ENCODE measurements at places on chromosomes 6 and 20. TPM values are rescaled to one million over a fixed set of nuclear protein-coding genes. Genes with fewer than 3 reads are reported as not detected.
A peak's percentile ranks its signal among the peaks of the same experiment; 100 is the strongest.

DNA sequence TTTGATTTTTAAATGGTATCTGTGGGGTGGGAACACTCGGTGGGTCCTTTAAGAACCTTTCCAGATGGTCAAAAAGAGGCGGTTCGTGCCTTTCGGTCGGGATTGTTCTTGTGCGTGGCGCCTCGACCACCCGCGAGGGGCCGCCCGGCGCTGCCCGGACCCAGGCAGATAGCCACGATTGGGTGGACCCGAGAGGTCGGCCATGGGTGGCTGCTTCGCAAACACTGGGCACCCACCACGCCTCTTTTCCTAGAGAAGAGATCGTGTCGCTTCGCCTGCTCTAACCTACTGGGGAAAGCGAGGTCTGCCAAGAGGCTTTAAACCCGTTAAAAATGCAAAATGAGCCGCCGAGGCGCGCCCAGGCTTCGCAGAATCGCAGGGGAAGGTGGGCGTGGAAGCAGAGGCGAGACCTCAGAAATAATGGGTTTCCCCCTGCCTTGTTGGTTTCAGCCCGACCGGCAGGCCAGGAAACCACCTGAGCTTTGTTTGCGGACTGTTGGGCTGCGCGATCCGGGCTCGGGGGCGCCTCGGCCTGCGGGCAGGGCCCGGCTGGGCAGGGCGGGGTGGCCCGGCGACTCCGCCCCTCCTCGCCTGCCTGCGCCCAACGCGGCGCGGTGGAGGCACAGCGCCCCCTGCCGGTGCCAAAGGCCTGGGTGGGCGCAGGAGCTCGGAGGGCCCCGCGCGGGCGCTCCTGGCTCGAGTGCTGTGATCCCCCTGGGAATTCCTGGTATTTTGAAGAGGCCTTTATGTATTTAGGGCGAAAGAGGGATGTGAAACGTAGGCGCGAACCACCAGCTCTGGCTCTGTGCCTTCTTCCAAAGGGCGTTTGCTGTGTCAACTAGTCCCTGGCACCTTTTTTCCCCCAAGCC lies 1.6 kb downstream of the MARCKS start:
- H3K27me3 ChIP-seq: no peaks in the 10 kb centered on the region
- H3K36me3 ChIP-seq: no peaks in the 10 kb centered on the region
- DNase-seq: peak; percentile 89
- H3K27ac ChIP-seq: peak overlapping the region; percentile 95
- peaks cover 5% of the 10 kb centered on the region for H3K4me1 ChIP-seq
- peak overlapping the region; percentile 96 for H3K4me3 ChIP-seq

- H3K4me1 ChIP-seq: no peaks in the 10 kb centered on the region
- no peak overlapping the region for H3K27ac ChIP-seq
- H3K4me3 ChIP-seq: no peak overlapping the region
- no peaks in the 10 kb centered on the region for H3K36me3 ChIP-seq
- no peak for DNase-seq
Measured at GRCh38 chr20:4567170-4567569, 154.5 kb upstream of the PRND start.

- no peaks in the 10 kb centered on the region for H3K4me1 ChIP-seq
- no peak overlapping the region for H3K27ac ChIP-seq
- H3K36me3 ChIP-seq: no peaks in the 10 kb centered on the region
- H3K4me3 ChIP-seq: no peak overlapping the region
Measured at GRCh38 chr6:127690092-127690491, 113.1 kb downstream of the C6orf58 start.

DNA sequence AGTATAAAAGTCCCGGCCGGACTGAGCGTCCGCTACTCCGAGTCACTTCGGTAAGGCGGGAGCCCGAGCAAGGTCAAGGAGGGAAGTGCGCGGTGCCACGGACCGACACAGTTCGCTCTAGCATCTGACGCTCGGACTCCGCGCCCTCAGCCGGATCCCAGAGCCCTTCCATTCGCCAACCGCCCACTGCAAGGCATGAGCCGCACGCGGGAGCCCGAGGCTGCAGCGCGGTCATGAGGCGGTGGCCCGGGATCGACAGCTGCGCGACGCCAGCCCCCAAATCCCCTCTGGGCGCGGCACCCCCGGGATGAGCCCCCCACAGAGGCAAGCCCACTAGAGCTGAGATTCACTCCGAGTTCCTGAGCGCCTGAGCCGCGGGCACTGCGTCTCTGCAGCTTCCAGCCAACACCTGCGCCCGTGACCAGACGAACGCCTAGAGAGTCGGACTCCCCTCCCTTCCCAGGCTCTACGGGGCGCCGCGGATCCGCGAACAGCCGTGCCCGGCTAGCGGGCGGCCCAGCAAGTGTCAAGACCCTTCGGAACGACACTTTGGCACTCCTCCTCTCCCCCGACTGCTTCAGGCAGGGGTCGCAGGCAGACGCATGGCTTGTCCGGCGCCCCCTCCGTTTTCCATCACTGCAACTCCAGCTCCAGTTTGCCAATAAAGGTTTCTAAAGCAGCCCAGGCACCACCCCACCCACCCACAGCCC lies 725 bp upstream of the ISM1 start:
- no peaks in the 10 kb centered on the region for H3K36me3 ChIP-seq
- no peak overlapping the region for H3K27ac ChIP-seq
- peaks cover 2% of the 10 kb centered on the region for H3K27me3 ChIP-seq

DNA sequence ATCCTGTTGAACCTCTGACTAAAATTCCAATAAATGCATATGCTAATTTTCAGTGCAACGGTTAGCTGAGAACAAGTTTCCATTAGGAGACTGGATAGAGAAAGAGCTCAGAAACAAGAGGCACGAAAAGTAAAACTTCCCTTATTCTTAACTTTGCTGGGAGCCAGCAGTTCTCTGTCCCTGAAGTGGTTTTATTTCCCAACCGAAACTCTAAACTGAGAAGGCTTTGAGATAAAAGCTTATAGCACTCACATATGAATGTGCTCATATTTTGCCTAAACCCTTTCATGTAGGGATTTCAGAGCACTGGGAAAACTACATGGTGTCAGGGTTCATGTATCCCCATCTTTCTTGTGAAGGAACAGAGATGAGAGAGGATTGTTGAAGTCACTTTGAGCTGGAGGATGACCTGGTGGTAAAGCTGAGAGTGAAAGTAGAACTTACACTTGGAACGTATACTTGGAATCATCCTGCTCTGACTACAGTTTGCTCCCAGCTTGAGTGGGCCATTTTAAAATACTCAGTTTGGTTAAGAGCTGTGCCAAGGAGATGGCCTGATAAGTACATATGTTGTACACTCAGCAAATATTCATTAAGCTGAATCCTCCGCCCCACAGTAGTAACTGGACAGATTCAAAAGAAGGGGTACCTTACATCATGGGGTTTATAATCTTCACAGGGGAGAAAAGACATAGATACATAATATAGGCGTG lies 324.2 kb upstream of the CNR1 start:
- no peak for DNase-seq
- H3K36me3 ChIP-seq: no peaks in the 10 kb centered on the region
- no peaks in the 10 kb centered on the region for H3K27me3 ChIP-seq
- no peak overlapping the region for H3K27ac ChIP-seq

The FOXC1 gene
- 1.5 TPM for total RNA-seq

DNA sequence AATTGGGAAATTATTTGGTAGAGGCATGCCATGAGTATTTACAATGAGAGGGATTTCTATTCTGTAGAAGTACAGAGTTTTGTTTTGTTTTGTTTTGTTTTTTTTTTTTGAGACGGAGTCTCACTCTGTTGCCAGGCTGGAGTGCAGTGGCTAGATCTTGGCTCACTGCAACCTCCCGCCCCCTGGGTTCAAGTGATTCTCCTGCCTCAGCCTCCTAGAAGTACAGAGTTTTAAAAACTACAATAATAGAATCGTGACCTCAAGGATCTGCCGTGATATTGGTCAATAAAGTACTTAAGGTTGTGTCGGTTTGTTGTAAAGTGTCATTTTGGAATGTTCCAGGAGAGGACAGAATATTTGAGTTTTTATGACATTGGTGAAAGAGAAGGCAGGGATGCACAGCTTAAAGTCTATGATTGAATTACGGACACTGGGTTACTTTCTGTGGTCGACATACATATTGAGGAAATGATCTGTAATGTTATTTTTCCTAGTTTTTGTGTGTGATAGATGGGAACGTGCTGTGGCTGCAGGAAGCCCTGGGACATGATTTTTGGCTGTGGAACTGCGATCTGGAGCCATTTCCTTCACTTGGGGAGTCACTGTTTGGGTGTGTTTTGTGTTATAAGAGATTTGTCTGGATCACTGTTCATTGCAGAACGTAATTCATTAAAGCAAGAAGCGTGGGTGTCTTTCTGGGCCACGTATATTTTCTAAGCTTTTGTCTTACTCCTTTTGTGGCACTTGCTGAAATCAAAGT lies 59.6 kb downstream of the TIAM2 start:
- no peaks in the 10 kb centered on the region for H3K27me3 ChIP-seq
- DNase-seq: no peak
- H3K4me1 ChIP-seq: no peaks in the 10 kb centered on the region
- H3K27ac ChIP-seq: no peak overlapping the region
- H3K36me3 ChIP-seq: no peaks in the 10 kb centered on the region
- H3K4me3 ChIP-seq: no peak overlapping the region

DNA sequence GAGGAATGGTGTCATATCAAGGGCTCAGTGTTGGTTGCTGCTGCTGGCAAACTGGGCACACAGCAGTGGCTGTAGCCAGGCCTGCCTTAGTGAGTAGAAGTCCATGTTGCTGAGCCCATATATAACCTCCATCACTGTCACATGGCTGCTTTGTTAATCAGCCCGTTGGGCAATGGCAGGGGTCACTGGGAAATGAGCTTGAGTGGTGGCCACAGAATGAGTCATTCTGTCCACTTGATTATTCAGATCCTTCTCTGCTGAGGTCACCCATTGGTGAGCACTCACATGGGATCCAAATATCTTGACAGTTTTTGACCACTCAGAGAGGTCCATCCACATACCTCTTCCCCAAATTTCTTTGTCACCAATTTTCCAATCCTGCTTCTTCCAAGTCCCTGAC lies 898.9 kb upstream of the EYS start:
- no peaks in the 10 kb centered on the region for H3K36me3 ChIP-seq
- H3K27me3 ChIP-seq: no peaks in the 10 kb centered on the region
- H3K4me3 ChIP-seq: no peak overlapping the region
- DNase-seq: no peak
- H3K27ac ChIP-seq: no peak overlapping the region

The FAM110A gene
- 0.83 TPM for total RNA-seq

GRCh38 chr6:16600026-16600425 lies 161.2 kb downstream of the ATXN1 start:
- no peaks in the 10 kb centered on the region for H3K36me3 ChIP-seq
- DNase-seq: no peak
- no peak overlapping the region for H3K27ac ChIP-seq
